GF-D8 (cell line): ENCODE measurements at places on chromosomes 16 and 17.

- DNase-seq, result no peak
Observed at GRCh38 chr16:20857281-20857680, 42.9 kb downstream of the DCUN1D3 start.

GRCh38 chr17:53837131-53837530 is 14.4 kb downstream of the KIF2B start:
- DNase-seq, result no peak

DNA sequence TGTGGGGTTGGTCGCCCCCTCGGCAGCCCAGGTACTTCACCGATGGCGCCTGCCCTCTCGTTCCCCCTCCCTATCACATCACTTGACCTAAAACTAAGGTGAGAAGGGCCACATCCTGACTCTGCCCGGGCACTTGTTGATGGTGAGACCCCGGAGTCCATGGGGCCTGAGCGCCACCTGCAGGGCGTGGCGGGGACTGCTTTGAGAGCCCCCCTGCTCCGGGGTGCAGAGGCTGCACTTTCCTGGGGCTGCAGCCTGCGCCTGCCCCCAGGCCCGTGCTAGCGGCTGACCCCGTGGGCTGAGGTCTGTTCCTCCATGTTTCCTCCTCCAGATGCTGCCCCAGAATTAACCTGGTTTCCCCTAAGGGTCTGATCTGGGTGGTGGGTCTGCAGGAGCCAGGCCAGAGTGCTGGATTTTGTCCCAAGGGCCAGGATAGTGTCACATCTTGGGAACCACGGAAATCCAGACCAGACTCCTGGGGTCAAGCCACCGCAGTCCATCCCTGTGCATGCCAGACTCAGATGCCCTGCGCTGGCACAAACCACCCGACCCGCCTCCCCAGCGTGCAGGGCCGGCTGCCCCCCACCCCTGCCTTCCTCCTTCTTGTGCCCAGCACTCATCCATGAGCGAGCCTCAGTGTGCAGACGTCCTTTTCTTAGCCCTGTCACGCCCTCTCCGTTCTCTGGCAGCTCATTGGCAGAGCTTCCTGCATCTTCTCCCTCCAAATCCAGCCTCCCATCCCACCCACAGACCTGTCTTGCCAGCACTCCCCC is 2.7 kb downstream of the NDUFAF8 start:
- DNase-seq, result peak; percentile 3

GRCh38 chr16:81832801-81833547 is 53.9 kb downstream of the PLCG2 start:
- DNase-seq, result no peak

DNA sequence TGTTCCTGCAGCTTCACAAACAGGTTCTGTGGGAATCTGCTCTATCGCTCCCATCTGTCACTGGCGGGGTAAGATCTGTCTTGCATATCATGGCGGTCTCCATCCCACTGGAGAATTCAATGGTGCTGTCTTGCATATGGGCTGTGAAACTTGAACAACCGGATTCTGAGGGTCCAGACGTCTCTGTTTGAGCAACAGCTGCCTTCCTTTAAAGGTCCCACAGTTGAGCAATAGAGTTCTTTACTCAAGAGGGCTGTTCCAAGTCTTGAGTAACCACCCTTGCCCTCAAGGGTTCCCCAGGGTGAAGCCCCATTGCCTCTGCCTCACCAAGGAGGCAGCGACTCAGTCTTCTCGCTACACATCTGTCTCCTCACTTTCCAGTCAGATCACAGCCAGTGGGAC is 50.8 kb downstream of the ZFHX3 start:
- DNase-seq, result peak; percentile 30
